ENCODE measurements at places on chromosomes 11 and 22.
A peak's percentile ranks its signal among the peaks of the same experiment; 100 is the strongest.

DNA sequence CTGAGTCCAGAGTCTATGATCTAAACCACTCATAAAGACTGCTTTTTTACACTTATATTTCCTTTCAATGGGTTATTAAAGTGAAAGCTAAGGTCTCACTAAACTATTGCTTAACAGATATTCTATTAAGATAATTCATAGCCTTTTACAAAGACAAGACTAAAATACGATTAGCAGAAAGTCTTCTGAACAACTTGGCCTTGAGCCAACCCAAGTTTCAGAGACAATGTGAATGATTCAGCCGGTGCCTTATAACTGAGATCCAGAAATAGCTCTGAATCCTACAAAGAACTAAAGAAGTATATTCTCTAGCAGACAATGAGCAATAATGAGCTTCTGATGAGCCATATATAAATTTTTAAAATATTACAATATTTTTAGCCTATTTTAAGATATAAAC lies 41.5 kb upstream of the CARD18 start:
- no peak for DNase-seq

DNA sequence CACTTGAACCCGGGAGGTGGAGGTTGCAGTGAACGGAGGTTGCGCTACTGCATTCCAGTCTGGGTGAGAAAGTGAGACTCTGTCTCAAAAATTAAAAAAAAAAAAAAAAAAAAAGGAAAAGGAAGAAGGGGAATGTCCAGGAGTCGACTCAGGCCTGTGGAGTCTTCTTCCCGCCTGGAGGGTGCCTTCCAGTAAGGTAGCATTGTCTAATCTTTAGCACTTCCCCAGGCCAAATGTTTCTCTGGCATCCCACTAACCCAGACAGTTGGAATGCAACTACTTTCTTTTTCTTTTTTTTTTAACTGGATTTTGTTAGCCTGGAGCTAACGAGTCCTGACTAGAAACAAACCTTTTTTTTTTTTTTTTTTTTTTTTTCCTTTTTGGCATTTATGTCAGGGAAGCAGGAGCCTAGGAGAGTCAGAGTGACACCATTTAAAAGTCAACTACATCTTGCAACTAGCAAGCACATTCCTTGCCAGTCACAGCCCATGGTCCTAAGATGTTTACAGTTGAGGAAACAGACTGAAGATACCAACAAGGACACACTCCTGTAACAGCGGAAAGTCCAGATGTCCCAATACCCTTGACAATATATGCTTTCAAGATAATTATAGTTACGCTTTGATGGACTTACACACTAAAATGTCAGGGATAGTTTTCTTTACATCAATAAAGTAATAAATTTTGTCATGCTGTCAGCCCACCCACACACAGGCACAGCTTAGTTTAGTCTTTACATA lies 10.6 kb downstream of the PLET1 start:
- no peak for DNase-seq

DNA sequence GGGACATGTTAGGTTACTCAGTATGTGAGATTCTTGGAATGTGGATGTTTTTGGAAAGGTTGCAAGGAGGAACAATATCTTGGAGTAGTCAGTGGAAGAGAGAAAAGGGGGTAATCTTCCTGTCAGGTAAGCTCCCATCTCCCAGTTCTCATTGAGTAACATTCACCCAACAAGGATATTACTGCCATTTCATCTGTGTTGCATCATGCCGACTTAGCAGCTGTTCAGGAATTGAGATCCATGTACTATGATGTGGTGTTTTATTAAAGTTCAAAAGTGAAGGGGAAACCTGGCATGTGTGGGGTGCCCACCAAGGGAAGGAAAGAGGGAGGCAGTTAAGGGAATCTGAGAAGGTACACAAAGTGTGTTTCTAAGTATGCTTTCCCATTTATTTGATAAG lies 58.4 kb upstream of the RASSF10 start:
- DNase-seq = no peak

DNA sequence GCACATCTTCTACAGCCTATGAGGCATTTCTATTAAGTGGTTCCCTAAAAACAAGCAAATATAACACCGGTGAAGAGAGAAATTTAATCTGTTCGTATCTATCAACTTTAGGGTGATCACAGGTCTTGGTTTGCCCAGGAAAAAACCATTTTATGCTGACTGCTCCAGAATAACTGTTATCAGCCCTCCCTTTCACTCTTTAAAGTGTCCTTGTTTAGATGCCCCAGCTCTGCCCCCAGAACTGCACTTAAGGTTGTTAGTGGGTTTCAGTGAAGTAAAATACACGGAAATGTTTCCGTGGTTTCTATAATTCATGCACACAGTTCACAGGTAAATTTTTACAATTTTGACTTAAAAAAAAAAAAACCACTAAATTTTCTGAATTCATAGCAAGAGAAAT lies 70.0 kb downstream of the NARS2 start:
- DNase-seq = no peak

DNA sequence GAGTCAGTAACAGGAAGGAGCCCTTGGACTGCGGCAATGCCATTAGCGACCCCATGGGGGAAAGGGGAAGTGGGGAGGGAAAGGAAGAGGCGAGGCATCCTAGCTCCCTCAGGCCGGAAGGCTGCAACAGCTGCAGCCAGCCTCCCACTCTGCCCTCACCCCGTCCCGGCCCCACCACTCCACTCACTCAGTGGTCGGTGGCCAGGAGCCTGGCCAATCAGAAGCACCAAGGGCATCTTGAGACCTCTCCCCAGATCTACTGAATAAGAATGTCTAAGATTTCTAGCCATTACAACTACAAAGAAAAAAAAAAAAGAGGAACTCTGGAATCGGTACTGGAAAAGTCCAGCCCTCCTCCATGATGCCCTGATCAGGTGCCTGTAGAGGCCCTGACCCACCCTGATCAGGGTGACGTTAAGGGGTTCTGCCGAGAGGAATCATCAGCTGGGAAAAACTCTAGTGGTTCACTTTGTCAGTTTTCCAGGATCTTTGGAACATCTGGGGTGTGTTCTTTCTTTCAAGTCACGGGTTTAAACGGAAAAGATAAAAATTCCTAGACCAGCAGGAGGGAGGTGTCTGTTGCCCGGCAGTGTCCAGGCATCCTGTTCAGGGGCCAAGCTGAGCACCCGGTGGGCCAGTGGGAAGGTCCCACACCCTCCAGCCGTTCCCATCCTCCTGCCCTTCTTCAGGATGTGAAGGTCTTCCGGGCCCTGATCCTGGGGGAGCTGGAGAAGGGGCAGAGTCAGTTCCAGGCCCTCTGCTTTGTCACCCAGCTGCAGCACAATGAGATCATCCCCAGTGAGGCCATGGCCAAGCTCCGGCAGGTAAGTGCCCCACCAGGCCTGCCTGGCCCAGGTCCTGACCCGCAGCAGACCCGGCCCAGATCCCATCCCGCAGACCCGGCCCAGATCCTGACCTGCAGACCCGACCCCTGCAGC lies 14.4 kb downstream of the OAF start:
- DNase-seq = no peak

- no peak for DNase-seq
These were observed 2.2 kb downstream of the APOA1 start for GRCh38 chr11:116835042-116835772.

DNA sequence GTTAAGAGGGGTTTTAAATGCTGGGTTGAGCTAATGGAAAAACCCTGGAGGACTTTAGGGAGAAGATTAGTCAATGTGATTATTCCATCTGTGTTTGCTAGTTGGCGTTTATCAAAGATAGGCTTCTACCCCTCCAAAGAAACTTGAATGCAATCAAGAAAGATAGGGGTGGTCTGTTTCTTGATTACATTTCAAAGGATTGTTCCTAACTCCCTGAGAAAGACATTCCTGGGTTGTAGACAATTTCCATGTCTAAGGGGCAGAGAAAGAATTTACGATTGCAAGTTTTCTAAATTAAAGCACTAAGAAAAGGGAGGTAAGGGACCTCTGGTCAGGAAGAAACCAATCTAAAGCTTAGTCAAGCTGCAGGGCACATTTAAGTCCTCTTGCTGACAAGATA lies 2268.7 kb downstream of the LRRC4C start:
- no peak for DNase-seq

GRCh38 chr11:14376920-14377319 lies 17.9 kb upstream of the RRAS2 start:
- DNase-seq = no peak

DNA sequence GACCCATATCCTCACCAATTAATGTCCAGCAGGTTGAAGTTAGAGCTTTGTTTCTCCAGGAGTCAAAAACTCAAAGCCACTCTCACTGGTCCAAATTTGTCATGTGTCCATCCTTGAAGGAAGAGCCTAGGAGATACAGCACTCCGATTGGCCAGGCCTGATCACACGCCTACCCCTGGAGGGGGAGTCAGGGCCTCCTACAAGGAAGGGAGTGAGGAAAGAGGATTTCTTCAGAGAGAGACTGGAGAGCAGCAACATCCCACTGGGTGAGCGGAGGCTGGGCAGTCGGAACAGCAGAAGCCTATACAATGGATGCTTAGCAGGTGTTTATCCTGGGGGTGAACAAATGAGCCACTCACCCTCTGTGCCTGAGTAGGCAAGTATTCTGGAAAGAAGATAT lies 113.9 kb downstream of the TRIM29 start:
- no peak for DNase-seq

DNA sequence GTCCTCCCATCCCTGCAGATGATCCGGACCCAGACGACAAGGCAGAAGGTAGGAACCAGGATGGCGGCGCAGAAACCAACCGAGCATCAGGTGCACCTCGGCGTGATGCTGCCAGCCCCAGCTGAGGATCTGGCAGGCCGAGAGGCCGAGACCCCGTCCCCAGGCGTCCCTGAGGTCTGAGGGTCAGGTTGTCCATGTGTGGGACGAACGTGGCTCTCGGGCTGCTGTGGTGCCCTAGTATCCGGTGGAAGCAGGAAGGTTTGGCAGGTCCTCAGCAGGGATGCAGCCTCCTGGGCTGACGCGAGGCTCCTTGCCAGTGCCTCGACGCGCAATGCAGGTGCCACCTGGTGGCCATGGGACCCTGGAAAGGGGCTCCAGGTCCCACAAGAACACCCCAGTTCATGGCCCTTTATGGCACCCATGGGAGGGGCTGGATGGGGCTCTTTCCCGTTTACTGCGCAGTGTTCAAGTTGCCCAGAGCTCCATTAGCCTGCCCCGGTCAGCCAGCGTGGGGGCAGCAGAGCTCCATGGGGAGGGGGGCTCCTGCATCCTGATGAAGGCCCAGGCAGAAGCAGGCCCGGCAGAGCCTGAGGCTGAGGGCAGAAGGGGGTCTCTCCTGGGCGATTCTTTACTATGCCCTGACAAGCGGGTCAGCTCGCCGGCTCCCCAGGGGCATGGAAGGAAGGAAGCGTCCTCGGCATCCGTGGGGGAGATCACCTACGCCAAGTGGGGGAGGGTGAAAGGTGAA lies 129.9 kb downstream of the CTTN start:
- no peak for DNase-seq

- no peak for DNase-seq
These were observed 56.6 kb downstream of the ARHGEF12 start for GRCh38 chr11:120392793-120393192.

- DNase-seq = no peak
These were observed 3.7 kb downstream of the PTPRCAP start for GRCh38 chr11:67433536-67434394.

- DNase-seq = peak; percentile 23
These were observed 71.0 kb upstream of the TP53I11 start for GRCh38 chr11:45021692-45022141.

DNA sequence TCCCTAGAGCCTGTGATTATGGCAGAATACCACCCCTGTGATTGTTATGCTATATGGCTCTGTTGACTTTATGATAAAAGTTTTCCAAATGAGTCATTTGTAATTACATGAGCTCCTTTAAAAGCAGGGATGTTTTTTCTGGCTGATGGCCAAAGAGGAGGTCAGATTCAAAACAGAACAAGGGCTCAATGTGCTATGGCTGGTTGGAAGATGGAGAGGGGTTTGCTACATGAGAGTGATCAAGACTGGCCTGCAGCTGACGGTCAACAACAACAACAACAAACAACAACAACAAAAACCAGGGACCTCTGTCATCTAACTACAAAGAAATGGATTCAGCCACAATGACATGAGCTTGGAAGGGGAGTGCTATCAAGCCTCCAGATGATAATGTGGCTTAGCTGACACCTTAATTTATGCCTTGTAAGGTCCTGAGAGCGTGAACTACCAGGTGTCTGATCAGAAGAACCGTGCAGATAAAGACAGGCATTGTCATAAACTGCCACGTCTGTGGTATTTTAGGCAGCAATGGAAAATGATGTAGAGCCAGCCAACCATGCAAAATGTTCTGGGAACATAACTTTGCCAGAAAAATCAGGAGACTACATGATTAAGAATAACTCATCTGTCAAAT lies 47.2 kb downstream of the PIWIL3 start:
- DNase-seq = no peak

DNA sequence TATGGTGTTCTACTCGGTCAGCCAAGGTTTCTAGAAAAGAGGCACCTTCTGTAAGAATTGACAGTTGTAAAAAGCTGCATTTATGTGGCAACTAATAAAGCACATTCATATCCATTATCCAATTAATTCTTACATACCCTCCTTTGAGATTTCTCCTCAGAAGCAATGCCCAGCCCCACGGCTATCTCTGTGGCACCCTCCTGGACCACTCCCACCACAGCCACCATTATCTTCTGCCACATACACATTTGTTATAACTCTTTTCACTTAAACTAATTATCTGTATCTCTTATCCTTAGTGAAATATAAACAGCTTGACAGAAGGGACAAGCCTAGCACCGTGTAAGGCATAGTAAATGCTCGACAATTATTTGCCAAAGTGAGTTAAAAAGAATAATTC lies 48.5 kb downstream of the PAK1 start:
- DNase-seq = no peak

GRCh38 chr11:17415523-17416104 lies 27.2 kb upstream of the KCNJ11 start:
- no peak for DNase-seq

GRCh38 chr11:73452726-73453125 lies 76.5 kb downstream of the RELT start:
- no peak for DNase-seq

DNA sequence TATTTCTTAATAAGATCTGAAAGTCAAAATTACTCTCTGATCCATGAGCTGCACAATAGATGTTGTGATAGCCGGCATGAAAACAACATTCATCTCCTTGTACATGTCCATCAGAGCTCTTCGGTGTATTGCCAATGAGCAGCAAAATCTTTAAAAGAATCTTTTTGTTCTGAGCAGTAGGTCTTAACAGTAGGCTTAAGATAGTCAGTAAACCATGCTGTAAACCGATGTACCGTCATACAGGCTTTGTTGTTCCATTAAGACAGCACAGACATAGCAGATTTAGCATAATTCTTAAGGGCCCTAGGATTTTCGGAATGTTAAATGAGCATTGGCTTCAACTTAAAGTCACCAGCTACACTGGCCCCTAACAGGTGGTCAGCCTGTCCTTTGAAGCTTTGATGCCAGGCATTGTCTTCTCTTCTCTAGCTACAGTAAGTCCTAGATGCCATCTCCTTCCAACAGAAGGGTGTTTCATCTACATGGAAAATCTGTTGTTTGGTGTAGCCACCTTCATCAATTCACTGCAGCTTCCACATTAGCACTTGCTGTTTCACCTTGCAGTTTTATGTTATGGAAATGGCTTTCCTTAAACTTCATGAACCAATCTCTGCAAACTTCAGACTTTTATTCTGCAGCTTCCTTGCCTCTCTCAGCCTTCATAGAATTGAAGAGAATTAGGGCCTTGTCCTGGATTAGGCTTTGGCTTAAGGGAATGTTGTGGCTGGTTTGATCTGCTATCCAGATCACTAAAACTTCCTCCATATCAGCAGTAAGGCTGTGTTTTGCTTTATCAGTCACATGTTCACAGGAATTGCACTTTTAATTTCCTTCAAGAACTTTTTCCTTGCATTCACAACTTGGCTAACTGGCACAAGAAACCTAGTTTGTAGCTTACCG lies 28.4 kb downstream of the RRP8 start:
- no peak for DNase-seq

- DNase-seq = no peak
These were observed 57.5 kb upstream of the PITPNB start for GRCh38 chr22:27976586-27976985.

GRCh38 chr11:69486773-69487291 lies 5.4 kb downstream of the LINC01488 start:
- DNase-seq = no peak
